BE2C (cell line): ENCODE measurements at places on chromosomes 6 and 20.

- DNase-seq: no peak
Measured at GRCh38 chr6:13332349-13332706, 4.0 kb upstream of the TBC1D7 start.

DNA sequence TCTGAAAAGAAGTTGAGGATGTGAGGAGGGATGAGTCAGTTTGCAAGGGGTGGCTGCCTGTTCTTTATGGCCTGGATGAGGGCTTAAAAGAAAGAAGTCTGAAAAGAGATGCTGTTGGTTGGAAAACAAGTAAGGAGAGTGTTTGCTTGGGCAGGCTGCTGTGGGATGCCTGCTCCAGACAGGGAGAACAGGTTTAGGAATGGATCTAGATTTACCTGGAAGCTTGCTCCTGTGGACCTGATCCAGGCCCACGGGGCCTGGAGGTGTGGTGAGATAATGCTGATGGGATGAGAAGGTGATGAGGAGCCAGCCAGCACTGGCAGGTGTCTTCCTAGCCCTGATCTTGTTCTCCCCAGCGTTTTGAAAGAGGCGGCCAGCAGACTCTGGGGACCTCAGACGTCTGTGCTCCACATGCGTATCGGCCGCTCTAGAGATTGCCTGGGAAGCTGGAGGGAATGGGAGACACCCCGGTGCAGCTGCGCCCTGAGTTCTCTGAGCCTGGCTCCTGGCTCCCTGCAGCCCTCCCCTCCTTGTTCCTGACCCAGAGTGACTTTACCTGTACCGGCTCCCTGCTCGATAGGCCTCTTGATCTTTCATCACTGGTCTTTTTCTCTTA lies 331.3 kb downstream of the ZFAND3 start:
- no peak for DNase-seq

DNA sequence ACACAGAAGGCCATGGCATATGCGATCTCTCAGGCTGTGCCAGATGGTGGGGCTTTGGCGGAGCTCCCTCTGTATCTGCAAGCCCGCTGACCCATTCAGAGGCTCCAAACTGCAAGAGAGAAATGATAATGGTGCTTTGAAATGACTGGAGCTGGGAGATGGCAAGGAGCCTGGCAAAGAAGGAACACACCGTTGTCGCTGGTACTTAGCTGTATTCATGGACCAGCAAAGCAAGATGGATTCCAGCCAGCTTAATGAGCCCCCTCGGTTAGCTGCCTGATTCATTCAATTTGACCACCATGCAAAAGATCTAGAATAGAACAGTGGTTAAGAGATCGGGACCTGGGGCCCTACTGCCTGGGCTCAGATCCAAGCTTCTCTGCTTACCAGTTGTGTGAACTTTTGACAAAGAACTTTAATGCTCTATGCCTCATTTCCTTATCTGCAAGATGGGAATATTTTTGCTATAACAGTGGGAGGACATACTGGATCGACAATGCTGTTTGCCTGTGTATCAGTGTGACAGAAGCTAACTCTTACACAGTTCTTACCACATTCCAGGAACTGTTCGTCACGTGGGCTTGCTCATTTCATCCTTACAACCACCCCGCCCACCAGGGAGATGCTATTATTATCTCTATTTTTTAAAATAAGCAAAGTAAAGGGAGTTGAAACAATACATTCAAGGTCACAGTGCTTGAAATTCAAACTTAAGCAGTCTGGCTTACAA lies 317.8 kb upstream of the SULF2 start:
- DNase-seq: no peak

DNA sequence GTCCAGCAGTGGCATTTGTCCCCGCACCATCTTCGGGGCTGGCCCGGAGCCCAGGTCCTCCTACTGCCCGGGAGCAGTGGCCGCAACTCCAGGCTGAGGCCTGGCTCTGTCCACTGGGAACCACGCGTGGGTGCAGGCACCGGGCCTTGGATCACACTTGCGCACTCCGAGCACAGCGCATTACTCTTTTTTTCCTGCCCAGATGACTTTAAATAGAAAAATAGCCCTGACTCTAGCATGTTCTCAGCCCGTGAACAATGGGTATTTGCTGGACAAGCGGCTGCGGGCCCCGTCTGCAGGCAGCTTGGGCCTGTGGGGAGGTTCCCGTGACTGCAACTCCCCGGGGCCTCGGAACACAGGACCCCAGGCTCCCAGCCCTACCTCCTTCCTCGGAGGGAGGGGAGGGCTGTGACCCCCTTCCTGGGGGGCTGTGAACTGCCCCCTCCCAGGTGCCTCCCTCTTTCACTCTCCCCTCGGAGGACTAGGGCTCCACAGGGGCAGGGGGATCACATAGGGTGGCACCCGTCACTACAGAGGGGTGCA lies 162.2 kb downstream of the TBXT start:
- DNase-seq: no peak

GRCh38 chr6:72716916-72717315 lies 95.1 kb downstream of the KCNQ5 start:
- DNase-seq: no peak
